Sigmoid colon (tissue), 7 donors: ENCODE measurements at places on chromosomes 11 and 22.

DNA sequence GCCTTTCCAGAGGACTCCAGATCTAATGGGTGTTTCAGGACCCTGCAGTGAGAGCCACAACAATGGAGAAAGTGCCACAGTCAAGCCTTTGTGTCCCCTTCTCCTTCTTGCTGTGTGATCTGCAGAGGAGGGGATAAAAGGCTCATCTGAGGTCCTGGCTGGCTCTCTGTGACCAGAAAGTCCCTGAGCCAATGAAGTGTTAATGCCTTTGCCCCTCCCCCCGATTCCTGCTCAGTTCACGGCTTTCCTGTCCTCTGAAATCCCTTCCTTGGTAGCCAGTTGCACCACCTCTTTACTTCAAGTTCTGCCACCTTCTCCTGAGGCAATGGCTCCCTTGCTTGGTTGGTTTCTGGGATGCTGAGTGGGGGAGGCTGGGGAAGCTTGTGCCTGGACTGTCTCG lies 47.6 kb downstream of the FLI1 start:
- H3K27ac ChIP-seq = no peak overlapping the region
- H3K4me1 ChIP-seq = peaks cover 16% of the 10 kb centered on the region
- no peaks in the 10 kb centered on the region for H3K36me3 ChIP-seq
- DNase-seq = no peak

GRCh38 chr11:47715082-47715669 lies at the start of gene AGBL2:
TSS of gene AGBL2 (minus strand) at chr11:47715369. CDS start at chr11:47714650, 719 bp downstream.
- H3K27ac ChIP-seq = peak within 1 kb of the TSS; percentile 76
- H3K27me3 ChIP-seq = no peaks in the 10 kb centered on the region
- peak within 1 kb of the TSS; percentile 83 for H3K4me3 ChIP-seq

DNA sequence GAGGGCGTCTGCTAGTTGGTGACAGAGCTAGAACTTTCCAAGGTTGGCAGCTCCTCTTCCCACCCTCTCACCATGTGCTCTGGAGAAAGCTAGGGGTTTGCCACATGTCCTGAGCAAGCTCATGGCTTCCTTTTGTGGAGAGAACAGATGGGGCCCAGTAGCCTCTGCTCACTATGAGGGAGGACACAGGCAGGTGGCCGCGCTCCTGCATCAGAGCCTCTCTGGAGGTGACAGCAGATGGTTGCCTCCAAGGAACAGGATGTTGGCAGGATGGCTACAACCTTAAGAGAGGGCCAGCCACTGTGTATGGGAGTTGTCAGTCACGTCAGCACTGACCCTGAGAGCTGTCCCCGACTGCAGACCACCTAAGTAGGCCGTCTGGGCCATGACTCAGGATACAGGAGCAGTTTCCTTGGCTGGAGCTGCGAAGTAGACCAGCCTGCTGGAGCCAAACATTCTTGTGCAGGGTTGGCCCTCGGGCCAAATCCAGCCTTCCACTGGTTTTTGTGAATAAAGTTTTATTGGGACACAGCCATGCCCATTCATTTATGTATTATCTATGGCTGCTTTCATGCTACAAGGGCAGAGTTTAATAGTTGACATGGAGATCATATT lies 28.0 kb downstream of the SGSM1 start:
- H3K4me3 ChIP-seq = no peak overlapping the region
- H3K36me3 ChIP-seq = no peaks in the 10 kb centered on the region
- DNase-seq = no peak
- H3K27me3 ChIP-seq = no peaks in the 10 kb centered on the region
- no peaks in the 10 kb centered on the region for H3K4me1 ChIP-seq

DNA sequence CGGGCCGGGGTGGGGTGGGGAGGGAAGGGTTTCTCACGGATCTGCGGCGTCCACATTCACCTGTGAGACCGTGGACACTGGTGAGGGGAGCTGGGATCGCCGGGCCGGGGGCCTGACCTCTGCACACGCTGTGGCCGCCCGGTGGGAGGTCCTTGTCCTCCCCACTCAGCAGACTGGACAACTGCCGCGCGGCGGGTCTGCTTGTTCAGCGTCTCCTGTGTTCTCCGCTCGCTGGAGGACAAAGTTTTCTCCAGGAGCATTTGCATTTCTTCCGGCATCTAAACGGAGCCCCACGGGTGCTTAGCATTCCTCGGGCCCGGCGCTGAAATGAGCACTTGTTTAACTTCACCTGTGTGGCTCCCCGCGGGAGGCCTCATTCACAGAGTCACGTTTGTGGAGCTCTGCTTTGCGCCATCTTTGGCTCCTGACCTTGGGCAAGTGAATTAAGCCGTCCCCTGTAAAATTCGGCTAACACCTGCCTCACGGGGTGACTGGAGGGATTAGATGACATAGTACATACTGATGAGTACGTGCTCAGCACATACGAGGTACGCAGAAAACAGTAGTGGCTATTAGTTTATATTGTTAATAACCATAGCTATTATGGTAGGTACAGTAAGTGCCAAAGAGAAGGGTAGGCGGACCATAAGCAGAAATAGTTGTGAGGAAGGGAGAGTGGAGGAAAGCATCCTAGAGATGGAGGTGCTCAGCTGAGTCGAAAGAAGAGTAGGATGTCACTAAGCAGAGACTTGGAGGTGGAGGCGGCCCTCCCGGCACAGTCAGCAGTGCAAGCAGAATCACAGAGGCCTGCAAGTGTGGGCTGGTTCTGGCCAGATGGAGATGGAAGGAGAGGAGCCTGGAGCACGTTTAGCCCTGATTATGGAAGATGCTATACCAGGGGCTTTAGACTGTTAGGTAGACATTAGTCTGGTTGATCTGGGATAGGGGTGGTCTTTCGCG lies 885 bp downstream of the TRMU start:
- peak overlapping the region; percentile 99 for H3K4me3 ChIP-seq
- peak overlapping the region; percentile 87 for H3K27ac ChIP-seq
- no peaks in the 10 kb centered on the region for H3K27me3 ChIP-seq

GRCh38 chr11:68381716-68382115 lies 69.3 kb downstream of the LRP5 start:
- H3K27me3 ChIP-seq = no peaks in the 10 kb centered on the region
- H3K27ac ChIP-seq = peak overlapping the region; percentile 83
- no peak for DNase-seq

GRCh38 chr11:102794382-102794781 lies 3.6 kb downstream of the MMP1 start:
- no peak overlapping the region for H3K27ac ChIP-seq
- no peaks in the 10 kb centered on the region for H3K4me1 ChIP-seq
- no peaks in the 10 kb centered on the region for H3K27me3 ChIP-seq
- H3K36me3 ChIP-seq = no peaks in the 10 kb centered on the region

DNA sequence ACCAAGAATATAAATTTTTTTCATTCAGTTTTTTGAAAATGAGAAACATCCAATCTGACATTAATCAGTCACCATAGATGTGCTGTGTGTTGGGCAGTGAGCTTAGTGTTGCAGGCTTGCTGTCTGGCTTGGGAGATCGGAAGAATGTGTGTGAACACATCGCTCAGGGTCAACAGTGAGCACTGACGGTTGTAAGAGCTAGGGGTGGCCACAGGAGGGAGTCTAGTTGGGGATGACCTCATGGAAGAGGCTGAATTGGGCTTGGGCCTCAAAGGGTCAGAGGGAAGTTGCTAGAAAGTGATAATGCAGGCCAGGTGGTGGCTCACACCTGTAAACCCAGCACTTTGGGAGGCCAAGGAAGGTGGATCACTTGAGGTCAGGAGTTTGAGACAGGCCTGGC lies 375.4 kb downstream of the DDX10 start:
- no peaks in the 10 kb centered on the region for H3K4me1 ChIP-seq
- no peak for DNase-seq
- no peaks in the 10 kb centered on the region for H3K36me3 ChIP-seq

- H3K4me1 ChIP-seq = peaks cover 46% of the 10 kb centered on the region
- H3K4me3 ChIP-seq = no peak overlapping the region
- H3K27me3 ChIP-seq = no peaks in the 10 kb centered on the region
- DNase-seq = no peak
Measured at GRCh38 chr11:57428643-57429042, 1.7 kb upstream of the SLC43A3 start.

GRCh38 chr11:32333320-32333991 lies 101.9 kb downstream of the WT1 start:
- no peaks in the 10 kb centered on the region for H3K4me1 ChIP-seq
- no peak overlapping the region for H3K27ac ChIP-seq
- no peaks in the 10 kb centered on the region for H3K36me3 ChIP-seq
- DNase-seq = peak; percentile 72
- H3K4me3 ChIP-seq = peak overlapping the region; percentile 36

GRCh38 chr11:64885367-64886286 lies 7.2 kb upstream of the EHD1 start:
- H3K4me3 ChIP-seq = no peak overlapping the region
- DNase-seq = no peak
- H3K27ac ChIP-seq = no peak overlapping the region
- no peaks in the 10 kb centered on the region for H3K36me3 ChIP-seq

GRCh38 chr22:22709719-22710445 lies 65.5 kb downstream of the GGTLC2 start:
- H3K27me3 ChIP-seq = no peaks in the 10 kb centered on the region
- no peaks in the 10 kb centered on the region for H3K36me3 ChIP-seq
- no peak for DNase-seq
- no peaks in the 10 kb centered on the region for H3K4me1 ChIP-seq

GRCh38 chr22:16847271-16847670 lies 22.1 kb upstream of the XKR3 start:
- H3K27ac ChIP-seq = no peak overlapping the region
- no peaks in the 10 kb centered on the region for H3K36me3 ChIP-seq
- no peaks in the 10 kb centered on the region for H3K4me1 ChIP-seq
- no peaks in the 10 kb centered on the region for H3K27me3 ChIP-seq

DNA sequence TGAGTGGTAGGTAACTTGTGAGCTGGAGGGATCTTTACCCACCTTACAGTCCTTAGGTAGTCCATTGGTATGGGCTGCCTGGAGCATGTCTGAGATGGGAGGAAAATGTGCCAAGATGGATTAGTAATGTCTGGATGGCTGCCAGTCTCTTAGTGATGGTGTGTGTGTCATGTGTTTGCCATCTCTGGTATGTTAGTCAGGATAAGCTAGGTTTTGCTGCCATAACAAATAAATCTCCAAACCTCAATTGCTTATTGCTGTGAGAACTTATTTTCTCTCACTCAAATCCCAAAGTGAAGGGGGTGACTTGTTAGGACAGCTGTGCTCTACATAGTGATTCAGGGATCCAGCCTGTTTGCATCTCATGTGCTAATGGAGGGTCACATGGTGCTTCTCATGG lies 40.9 kb upstream of the MYEOV start:
- no peak overlapping the region for H3K27ac ChIP-seq
- no peaks in the 10 kb centered on the region for H3K36me3 ChIP-seq
- no peaks in the 10 kb centered on the region for H3K4me1 ChIP-seq
- H3K27me3 ChIP-seq = no peaks in the 10 kb centered on the region
- no peak overlapping the region for H3K4me3 ChIP-seq

DNA sequence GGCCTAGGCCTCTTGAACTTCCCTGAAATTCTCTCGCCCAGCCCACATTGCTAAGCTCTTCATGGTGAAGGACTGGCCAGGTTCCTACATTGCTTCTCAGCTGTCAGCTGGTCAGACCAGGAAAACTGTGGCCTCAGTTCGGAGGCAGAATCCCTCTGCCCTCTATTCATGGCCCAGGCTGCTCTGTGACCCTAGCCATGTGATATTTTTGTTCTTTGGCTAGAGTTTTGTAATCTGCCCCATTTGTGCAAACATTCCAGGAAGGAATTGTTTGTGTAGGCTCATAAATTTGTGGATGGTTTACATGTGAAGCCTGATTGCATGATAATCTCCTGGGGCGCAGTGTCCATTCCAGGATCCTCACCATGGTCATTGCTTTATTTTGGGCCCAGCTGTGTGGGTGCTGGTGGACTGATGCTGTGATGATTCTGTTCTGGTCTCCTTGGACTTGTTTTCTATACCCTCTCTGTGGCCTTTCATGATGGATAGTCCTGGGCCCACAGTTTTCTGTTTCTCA lies 149.1 kb upstream of the E2F8 start:
- no peak overlapping the region for H3K27ac ChIP-seq
- no peaks in the 10 kb centered on the region for H3K4me1 ChIP-seq
- no peak overlapping the region for H3K4me3 ChIP-seq
- H3K27me3 ChIP-seq = no peaks in the 10 kb centered on the region
- no peaks in the 10 kb centered on the region for H3K36me3 ChIP-seq

DNA sequence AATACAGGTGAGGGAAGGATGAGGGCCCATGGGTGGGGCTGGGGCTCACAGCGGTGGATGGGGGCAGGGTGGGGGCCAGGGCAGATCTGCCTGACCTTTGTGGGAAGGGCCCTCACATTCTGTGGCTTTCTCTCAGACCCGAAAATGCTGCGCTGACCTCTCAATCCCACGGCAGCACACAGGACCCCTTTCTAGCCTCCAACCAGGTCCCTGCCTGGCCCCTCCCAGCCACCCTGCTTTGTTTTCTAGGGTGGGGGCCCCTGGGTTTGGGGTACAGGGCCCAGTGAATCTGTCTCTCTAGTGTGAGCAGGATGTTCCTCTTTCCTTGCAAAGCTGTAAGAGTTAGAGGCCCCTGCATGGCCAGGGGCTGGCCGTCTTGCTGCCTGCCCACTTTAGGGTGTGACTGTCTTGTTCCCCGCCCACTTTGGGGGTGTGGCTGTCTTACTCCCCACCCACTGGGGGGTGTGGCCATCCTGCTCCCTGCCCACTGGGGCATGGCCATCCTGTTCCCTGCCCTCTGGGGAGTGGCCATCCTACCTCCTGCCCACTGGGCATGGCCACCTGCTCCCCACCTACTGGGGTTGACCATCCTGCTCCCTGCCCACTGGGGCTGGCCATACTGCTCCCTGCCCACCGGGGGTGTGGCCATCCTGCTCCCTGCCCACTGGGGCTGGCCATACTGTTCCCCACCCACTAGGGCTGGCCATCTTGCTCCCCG lies 11.5 kb downstream of the PARVG start:
- no peaks in the 10 kb centered on the region for H3K36me3 ChIP-seq
- H3K27ac ChIP-seq = no peak overlapping the region
- DNase-seq = peak; percentile 46
- no peak overlapping the region for H3K4me3 ChIP-seq
- H3K4me1 ChIP-seq = no peaks in the 10 kb centered on the region
- no peaks in the 10 kb centered on the region for H3K27me3 ChIP-seq

GRCh38 chr22:22748297-22748743 lies 103.9 kb downstream of the GGTLC2 start:
- no peaks in the 10 kb centered on the region for H3K4me1 ChIP-seq
- H3K27me3 ChIP-seq = peaks cover 3% of the 10 kb centered on the region
- DNase-seq = no peak

GRCh38 chr11:92149996-92150395 lies 74.6 kb upstream of the FAT3 start:
- H3K27ac ChIP-seq = no peak overlapping the region
- no peak overlapping the region for H3K4me3 ChIP-seq
- no peaks in the 10 kb centered on the region for H3K36me3 ChIP-seq

GRCh38 chr11:12223771-12224536 lies 113.6 kb downstream of the MICAL2 start:
- peaks cover 26% of the 10 kb centered on the region for H3K36me3 ChIP-seq
- DNase-seq = no peak
- peaks cover 36% of the 10 kb centered on the region for H3K4me1 ChIP-seq
- H3K27me3 ChIP-seq = no peaks in the 10 kb centered on the region

GRCh38 chr11:73203322-73203721 lies 14.8 kb upstream of the P2RY2 start:
- H3K36me3 ChIP-seq = no peaks in the 10 kb centered on the region
- no peak overlapping the region for H3K27ac ChIP-seq
- H3K4me1 ChIP-seq = no peaks in the 10 kb centered on the region
- H3K27me3 ChIP-seq = no peaks in the 10 kb centered on the region
- peak; percentile 17 for DNase-seq
- H3K4me3 ChIP-seq = no peak overlapping the region
